COR-L47 (cell line): ENCODE measurements at places on chromosomes 3 and 15.

DNA sequence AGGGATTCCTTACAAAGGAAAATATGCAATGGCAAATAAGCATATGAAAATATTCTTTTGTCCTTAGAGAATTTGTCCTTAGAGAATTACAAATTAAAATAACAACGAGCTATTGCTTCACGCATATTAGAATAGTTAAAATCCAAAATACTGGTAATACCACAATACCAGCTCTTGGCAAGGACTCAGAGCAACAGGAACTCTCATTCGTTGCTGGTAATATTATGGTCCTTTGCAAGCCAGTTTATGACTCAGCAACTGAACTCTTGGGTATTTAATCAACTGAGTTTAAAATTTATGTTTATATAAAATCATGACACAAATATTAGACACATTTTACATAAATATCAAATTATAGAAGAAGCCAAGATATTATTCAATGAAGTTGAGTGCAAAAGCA lies 1730.4 kb downstream of the SI start:
- no peak for DNase-seq

GRCh38 chr15:65790694-65791334 lies 1.3 kb downstream of the DENND4A start:
- DNase-seq, result no peak

- DNase-seq, result no peak
These were observed 432.4 kb downstream of the GRM7 start for GRCh38 chr3:7293286-7293685.

DNA sequence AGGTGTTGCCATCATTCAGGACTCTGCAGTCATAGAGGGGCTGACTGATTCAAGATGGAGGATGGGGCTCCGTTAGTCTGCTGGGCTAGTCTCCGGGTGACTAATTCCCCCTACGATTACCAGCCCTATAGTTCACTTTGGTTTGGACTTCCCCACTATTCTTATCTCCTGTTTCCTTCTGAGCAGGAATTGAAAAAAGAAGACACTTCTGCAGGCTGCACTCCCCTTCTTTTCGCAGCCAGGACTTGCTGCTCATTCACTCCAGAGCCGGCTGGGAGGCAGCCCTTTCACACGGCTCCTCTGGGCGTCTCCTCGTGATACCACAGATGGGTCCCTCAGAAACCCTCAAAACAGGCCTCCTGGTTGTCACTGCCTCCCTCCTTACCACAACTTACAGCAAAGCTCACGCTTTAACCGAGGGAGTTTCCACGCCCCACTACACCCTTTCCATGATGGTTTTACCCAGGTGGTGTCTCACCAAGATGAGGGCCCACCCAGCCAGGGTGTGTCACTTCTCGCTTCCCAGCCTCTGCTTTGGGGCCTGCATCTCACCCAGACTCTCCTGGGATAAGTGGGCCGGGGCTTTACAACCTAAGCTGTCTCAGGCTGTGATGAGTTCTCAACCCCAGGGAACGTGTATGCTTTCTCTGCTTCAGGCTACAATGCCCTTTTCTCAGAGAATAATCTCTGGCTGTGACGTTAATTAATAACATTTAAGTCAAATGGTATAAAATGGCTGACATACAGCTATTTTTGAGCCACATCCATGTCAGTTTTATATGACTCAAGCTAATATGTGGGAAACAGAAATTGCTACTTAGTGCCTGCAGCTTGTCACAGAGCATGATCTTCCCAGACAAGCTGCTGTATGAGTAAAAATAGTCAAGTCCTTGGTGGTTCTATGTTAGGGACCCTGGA lies 11.9 kb downstream of the CX3CR1 start:
- no peak for DNase-seq

- DNase-seq, result no peak
These were observed 1.4 kb downstream of the WDR76 start for GRCh38 chr15:43828061-43828657.

- no peak for DNase-seq
These were observed 126.2 kb downstream of the ASB7 start for GRCh38 chr15:100728371-100729201.

DNA sequence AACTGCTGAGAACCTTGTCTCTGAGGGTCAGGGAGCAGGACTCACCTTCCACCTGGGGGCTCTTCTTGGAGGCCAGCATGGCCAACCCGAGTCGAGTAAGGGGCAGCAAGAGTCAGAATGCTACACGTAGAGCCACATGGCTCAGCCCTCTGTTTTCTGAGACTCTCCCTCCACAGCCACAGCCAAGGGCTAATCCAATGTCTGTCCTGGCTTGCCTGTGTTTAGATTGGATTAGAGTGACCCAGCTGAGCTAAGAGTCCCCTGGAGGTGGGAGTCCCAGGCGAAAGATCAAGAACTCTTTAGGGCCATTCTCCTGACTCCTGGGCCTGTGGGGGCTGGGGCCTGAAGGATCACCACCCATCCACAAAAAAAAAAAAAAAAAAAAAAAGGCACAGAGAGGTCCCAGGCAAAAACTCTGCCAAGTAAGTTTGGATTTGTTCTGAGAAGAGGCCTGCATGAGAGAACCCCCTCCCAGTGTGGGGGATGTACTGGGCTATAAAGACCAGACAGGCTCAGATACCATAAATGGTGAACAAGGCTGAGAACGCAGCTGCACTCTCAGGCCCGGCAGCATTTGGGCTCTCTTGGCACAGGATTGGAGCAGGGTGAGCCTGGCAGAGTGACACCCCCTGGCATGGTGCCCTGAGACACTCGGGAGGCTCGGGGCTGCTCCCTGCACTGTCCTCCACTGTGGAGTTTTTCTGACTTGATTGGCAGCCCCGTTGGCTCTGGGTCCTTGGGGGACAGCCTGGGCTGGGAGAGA lies 88.0 kb upstream of the OSBPL11 start:
- DNase-seq, result no peak

DNA sequence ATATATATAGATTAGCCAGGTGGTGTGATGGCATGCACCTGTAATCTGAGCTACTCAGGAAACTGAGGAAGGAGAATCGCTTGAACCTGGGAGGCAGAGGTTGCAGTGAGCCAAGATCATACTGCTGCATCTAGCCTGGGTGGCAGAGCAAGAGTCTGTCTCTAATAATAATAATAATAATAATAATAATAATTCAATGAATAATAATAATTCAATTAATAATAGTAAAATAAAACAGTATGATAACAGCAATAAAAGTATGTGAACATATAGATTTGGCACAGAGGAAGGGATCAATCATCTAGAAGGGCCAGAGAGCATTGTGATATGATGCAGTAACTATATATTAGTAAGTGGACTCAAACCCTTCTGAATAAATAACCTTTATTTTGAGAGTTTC lies 314.5 kb upstream of the COL8A1 start:
- no peak for DNase-seq
